Activated T-helper 1 cell treated with Interleukin-2 at 50 U/mL for 16 hours (primary cell): ENCODE measurements at places on chromosomes 5 and 9.
A peak's percentile ranks its signal among the peaks of the same experiment; 100 is the strongest.

DNA sequence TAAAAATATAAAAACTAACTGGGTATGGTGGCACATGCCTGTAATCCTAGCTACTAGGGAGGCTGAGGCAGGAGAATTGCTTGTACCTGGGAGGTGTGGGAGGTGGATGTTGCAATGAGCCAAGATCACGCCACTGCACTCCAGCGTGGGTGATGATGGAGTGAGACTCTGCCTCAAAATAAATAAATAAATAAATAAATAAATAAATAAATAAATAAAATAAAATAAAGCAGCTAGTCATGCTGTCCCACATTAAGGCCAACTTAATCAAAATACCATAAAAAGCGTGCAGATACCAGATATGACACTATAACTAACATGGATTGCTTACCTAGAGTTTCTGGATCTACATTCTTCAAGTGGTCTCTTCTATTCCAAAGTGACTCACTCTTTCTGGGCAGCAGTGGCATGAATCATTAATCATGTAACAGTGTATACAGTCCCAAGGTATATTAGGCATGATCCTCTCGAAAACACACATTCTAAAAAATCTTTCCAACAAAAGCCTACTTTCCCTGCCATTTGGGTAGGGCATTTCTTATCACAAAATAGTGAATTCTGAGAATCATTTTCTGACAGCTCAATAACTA is 187.1 kb downstream of the ELAVL2 start:
- no peak for DNase-seq

DNA sequence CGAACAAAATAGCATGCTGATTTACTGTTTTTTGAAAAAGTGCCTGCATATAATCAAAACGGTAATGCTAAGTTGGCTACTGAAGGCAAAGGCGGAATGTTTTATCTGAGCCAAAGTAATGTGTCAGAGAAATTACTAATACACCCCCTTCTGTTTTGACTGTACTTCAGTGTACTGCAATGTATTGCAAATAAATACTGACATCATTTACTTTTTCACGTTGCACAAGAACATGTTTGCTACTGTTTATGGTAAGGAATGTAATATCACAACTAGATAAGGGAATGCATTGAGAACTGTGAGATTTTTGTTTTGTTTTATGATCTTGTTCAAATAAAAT is 813 bp upstream of the AGTPBP1 start:
- no peak for DNase-seq

DNA sequence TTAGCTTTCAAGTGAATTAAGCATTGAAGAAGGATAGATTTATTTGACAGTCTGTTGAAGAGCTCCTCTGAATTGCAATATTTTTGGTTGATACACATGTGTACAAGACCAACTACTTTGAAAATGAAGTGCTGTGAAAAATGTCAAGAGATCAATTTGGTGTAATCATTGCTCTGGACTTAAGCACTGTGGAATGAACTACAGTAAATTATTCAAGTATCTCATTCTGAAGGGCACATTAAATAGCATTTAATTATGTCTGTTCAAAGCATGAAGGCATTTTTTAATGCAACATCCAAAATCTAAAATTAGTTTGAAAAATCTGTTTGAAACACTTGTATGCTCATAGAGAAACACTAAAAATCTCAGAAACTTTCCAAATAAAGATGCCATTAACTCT is 107.5 kb downstream of the CDH18 start:
- DNase-seq: no peak

DNA sequence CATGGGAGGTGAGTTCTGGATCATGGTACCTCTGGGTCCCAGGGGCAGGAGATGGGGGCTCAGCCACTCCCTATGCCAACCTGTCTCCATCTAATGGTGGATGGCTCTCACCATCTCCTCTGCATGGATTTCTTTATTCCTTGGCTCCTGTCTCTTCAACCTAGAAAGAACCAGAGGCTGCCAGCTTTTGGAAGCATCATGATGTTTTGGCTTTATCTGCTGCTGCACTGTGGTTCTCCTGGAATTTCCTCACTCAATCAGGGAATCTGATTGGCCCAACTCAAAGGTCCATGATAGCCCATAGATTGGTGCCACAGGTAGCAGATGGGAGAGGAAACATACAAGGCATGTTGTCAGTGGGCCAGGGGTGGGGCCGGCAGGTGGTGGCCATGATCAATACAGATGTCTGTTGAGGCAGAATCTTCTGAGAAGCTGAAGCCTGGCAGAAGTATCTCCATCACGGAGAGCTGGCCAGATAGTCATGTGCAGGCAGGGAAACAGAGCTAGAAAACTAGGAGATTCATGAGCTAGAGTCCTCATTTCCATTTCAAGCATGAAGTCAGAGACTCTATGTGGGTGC is 158.2 kb downstream of the MACROH2A1 start:
- no peak for DNase-seq

- peak; percentile 62 for DNase-seq
Observed at GRCh38 chr9:121369595-121370265, at the start of gene STOM. STOM (minus strand) TSS chr9:121370250; CDS start chr9:121370187, 63 bp downstream.

GRCh38 chr5:135559354-135559753 is 19.4 kb downstream of the CXCL14 start:
- DNase-seq: no peak

GRCh38 chr5:139014726-139015125 is 139.6 kb upstream of the LRRTM2 start:
- DNase-seq: no peak

DNA sequence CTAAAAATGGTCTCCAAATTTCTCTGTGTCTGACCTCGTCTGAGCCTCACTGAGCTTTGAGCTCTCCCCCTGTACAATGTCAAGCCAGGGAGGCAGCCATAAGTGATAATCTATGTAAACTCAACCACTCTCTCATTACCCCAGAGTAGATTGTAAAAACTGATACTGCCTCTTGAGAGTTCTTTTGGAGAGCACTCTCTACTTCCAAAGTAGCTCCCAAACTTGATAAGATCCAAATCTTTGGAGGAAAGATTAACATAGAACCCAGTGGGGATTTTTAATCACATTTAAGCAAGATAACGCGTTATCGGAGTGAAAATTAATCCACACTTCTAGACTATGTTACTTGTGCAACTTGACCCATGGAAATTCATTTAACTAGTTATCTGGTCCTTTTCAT is 54.9 kb downstream of the TMEM167A start:
- no peak for DNase-seq

- no peak for DNase-seq
Observed at GRCh38 chr5:101123363-101123762, 220.3 kb upstream of the ST8SIA4 start.

GRCh38 chr5:168215646-168216045 is 75.8 kb upstream of the WWC1 start:
- DNase-seq: no peak

GRCh38 chr5:102537011-102537410 is 38.2 kb upstream of the SLCO6A1 start:
- no peak for DNase-seq

DNA sequence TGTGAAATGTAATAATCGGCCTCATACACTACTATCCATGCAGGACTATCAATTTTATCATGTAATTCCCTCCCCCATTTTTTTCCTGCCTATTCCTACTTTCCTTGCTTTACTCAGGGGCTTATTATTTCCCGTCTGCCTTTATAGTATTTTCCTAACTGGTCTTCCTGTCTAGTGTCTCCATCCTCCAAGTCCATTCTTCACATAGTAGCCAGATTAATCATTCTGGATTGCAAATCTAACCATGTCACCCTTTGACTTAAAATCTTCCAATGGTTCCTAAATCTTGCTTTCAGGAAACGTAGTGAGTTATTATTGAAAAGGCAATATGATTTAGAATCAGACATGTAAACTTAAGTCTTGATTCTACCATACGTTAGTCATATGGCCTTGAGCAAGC is 307.4 kb upstream of the HAPLN1 start:
- no peak for DNase-seq

DNA sequence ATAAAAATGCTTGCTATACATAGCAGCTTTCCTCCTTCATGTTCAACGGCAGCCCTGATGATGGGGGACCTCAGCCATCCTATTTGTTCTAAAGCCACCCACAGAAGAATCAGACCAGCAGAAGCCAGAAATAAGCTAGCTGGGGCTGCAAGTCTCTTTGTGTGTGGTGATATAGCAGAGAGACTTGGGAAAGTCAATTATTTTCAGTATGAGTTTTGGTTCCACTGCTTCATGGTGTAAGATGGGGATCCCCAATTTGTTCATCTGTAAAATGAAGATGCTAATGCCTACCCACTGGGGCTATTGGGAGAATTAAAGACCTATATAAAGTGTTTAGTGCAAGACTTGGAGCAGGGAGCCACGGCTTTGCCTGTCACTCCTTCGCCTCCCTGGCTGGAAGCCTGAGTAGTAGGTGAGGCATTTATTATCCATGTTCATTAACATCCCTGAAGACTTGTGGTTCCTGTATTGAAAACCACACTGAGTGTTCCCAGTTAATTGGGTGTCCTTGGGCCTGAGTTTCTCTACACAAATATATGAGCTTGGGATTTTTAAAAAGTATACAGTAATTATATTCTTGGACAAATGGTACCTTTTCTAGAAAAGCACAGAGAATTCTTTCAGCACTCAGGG is 210.1 kb upstream of the SLC24A2 start:
- no peak for DNase-seq

- DNase-seq: no peak
Observed at GRCh38 chr9:89802781-89803355, 198.1 kb downstream of the GADD45G start.

GRCh38 chr9:134661299-134661698 is 19.7 kb downstream of the COL5A1 start:
- no peak for DNase-seq

DNA sequence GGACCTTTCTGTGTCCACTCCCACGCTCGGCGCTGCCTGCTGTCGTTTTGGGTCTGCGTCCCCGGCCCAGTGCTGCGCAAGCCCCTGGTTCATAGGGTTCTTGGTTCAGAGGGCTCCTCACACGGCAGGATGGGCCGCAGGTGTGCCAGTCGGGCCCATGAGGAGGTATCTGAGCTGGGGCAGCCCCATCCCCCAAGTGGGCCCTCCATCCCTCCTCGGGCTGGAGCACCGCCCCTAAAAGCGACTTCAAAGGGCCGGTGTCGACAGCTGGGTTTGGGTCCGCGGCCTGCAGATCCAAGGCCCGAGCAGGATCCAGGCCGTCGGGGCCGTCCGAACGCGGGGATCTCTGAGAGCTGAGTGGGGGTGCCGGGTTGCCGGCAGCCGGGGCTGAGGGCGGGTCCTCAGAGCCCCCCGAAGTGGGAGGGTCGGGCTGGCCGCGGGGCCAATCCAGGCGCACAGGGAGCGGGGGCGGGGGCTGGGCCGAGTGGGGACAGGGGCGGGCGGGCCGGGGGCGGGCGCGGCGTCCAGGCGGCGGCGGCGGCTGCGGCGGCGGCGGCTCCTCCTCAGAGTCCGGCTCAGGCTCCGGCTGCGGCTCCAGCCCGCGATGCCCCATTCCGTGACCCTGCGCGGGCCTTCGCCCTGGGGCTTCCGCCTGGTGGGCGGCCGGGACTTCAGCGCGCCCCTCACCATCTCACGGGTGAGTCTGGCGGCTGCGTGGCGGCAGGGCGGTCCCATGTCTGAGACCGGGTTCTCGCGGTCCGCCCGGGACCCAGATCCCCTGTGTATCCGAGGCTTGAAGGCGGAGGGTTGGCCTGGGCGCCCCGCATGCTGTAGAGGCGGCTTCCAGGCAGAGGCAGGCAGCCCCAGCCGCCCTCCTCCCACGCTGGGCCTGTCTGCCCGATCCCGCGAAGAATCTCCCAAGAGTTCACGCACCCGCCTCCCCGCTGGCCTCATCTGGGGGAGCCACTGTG is at the start of gene PDLIM4:
PDLIM4 (plus strand) TSS at position 566 of the 971 bp plus-strand sequence; CDS start at position 605, 39 bp downstream.
- DNase-seq: no peak

DNA sequence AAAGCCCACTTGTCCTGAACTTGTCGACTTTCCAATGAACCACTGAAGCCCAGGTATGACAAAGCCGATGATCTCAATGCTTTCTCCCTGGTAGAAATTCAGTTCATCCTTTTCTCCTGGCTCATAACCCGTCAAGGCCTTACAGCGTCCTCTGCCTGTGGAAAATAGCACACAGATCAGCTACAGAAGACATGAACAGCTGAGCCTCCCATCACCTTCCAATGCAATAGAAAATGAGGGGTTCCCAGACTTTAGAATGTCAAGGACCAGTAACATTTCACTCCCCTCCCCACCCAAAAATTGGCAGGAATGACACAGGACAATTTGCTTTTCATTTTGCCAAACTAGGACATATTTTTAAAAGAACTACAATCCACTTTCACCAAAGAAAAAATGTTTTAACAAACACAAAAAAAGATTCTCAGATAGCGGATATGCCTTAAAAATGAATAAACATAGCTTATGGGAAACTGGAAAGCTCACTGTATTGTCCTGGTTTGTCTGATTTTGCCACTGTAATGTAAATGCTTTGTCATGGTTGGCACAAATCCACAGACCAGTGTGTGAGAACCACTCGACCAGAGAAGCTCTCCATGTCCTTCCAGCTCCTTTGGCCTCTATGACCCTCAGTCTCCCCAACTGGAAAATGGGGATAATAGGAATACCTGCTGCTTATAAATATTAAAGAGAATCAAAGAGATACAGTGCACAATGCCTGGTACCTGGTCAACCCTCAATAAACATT is 24.4 kb downstream of the SH3TC2 start:
- DNase-seq: no peak

- no peak for DNase-seq
Observed at GRCh38 chr9:98215821-98216220, 23.4 kb upstream of the CORO2A start.

DNA sequence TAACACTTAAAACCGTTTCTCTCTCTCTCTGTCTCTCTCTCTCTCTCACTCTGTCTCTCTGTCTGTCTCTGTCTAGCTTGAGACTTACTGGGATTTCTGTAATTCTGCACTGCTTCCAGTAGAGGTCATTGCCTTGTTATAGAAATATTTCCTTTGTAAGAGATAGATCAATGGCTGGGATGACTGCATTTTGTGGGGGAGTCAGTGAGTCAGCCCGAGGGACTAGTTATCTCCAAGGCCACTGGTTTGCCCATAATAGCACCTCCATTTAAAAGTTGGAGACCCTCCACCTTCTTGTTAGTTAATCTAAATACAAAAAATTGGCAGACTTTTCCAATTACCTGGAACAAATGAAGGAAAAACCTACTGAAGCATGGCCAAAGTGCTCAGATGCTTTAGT is 547.2 kb downstream of the LRRC70 start:
- DNase-seq: no peak

- DNase-seq: peak; percentile 17
Observed at GRCh38 chr5:178279723-178280438, 47.3 kb upstream of the PHYKPL start.

- no peak for DNase-seq
Observed at GRCh38 chr9:113999256-114000062, 78.6 kb downstream of the AMBP start.

DNA sequence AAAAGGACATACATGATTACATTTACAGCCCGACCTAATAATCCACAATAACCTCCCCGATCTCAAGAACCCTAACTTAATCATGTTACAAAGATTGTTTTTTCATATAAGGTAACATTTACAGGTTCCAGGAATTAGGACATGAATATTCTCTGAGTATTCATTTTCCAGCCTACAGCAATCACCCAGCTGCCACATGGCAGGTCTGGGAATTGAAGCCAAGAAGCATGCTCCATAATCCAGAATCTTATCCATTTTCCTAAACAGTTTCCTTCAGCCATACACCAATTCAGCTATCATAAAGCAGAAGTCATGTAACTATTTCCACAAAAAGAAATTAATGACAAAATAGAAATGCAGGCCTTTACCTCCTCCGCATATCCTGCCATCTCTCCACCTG is 163.4 kb downstream of the CAAP1 start:
- DNase-seq: no peak

- peak; percentile 70 for DNase-seq
Observed at GRCh38 chr5:96661855-96662724, at the start of gene CAST. CAST (plus strand) TSS chr5:96662376; CDS start chr5:96662423, 47 bp downstream.

- no peak for DNase-seq
Observed at GRCh38 chr9:120755044-120755443, 38.2 kb downstream of the FBXW2 start.

- DNase-seq: no peak
Observed at GRCh38 chr9:126875756-126876510, 15.5 kb downstream of the ZBTB34 start.
